Stimulated activated CD4-positive, alpha-beta T cell treated with anti-CD3 and anti-CD28 coated beads, Interleukin-1b, Interleukin-23, amount 100 ng/mL, for 24 hours (primary cell): ENCODE measurements at places on chromosomes 5 and 9.

- DNase-seq = no peak
These were observed 38.0 kb downstream of the HABP4 start for GRCh38 chr9:96487949-96488348.

DNA sequence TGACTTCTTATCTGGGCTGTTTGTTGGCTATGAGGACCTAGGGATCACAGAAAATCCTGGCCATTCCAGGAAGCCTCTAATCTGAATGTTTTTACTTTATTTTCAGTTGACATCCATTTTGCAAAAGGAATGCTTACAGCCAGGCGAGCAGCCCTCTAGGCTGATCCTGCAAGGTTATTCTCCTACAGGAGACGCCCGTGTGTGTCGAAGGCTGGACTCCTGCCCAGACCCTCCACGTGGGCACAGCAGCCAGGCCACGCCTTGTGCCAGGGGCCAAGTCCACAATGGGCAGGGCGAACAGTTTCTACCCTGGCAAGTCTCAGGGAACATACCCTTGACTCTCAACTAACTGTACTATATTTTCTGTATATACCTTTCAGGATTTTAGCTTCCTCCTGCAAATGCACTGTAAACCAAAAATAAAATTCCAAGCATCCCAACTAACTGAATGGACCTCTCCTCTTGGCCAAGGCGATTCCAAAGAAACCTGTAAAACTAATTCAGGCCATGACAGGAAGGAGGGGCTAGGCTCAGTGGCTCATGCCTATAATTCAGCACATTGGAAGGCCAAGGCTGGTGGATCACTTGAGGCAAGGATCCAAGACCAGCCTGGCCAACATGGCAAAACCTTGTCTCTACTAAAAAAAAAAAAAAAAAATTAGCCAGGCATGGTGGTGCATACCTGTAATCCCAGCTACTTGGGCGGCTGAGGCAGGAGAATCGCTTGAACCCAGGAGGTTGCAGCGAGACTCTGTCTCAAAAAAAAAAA is 5.7 kb downstream of the CMBL start:
- DNase-seq = no peak

- no peak for DNase-seq
These were observed 69.3 kb downstream of the DTWD2 start for GRCh38 chr5:118919016-118919415.

DNA sequence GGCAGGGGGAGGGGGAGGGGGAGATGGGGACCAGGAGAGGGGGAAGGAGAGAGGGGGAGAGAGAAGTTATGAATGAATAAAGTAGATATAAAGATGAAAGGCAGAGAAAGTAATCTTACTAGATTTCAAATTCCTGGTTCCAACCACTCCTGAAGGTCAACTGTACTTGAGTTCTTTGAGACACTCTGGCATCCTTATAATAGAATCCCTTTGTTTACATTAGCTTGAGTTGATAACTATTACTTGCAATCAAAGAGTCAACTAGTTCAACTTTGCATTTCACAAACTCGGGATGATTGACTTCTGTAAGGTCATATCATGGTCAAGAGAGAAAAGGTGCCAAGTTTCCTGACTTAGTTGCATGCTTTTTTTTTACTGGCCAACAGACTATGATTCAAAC is 42.2 kb downstream of the BAAT start:
- DNase-seq = no peak

DNA sequence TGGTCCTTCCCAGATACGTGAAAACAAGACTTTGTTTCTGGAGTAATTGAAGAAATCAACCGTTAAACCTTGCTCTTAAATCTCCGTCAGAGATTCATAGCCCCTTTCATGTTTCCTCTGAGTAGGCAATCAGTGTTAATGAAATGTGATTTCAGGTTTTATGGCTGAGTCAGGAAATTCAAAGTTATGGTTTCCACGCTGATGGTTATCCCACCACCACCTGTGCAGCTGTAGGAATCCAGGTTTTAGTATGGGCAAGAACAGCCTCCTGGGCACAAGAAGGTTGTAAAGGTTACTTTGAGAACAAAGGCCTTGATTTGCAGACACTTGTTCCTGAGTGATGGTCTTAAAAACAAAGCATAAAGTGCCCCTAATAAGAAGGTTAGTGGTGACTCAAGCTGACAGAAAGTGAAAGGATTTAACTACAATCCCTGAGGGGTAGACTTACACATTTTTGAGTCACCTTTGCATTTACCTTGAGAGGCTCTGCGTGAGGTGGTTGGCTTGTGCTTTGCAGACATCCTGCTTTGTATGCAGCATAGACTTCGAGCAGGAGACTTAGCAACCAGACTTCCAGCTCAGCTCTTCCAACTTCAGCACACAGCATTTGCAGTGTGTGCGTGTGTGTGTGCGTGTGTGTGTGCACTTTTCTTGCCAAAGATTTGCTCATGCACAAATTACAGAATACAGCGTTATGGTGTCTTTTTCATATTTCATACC is 159.6 kb downstream of the TLE4 start:
- no peak for DNase-seq

DNA sequence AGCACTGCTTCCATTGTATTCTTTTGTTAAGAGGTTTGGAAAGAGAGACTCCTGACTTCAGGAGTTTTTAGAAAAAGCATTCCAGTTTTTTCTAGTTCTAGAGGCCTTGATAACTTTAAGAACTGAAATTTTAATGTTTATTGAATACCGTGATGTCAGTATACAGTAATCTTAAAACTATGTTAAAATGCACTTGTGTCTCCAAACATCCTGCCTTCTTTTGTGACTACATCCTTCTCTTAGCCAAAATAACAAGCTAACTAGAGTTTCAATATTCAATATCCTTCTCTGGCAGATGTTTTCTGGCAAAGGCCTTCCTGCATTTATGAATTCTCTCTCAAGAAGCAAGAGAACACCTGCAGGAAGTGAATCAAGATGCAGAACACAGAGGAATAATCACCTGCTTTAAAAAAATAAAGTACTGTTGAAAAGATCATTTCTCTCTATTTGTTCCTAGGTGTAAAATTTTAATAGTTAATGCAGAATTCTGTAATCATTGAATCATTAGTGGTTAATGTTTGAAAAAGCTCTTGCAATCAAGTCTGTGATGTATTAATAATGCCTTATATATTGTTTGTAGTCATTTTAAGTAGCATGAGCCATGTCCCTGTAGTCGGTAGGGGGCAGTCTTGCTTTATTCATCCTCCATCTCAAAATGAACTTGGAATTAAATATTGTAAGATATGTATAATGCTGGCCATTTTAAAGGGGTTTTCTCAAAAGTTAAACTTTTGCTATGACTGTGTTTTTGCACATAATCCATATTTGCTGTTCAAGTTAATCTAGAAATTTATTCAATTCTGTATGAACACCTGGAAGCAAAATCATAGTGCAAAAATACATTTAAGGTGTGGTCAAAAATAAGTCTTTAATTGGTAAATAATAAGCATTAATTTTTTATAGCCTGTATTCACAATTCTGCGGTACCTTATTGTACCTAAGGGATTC is 43.1 kb downstream of the NDFIP1 start:
- peak; percentile 29 for DNase-seq

GRCh38 chr5:36704131-36704530 is 97.7 kb downstream of the SLC1A3 start:
- no peak for DNase-seq

- DNase-seq = no peak
These were observed 5.7 kb upstream of the NOTCH1 start for GRCh38 chr9:136551401-136552116.

DNA sequence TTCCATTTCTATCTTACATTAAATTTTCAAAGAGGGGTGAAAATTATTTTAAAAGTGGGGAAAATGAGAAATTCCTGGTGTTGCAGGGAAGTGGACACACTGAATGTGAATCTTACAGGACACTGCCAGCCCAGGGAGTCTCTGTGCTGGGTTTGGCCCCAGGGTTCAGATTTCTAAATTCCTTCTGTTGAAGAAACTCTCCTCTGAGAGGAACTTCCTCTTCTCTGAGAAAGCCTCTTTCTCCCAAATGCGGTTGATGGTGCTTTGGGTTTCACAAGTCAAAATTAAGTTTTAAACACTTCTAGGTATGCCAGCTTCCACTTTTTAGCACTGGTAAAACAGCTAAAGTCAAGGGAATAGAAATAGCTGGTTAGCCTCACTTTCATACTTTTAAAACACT is 317.9 kb upstream of the ITGA1 start:
- no peak for DNase-seq

- DNase-seq = no peak
These were observed 58.6 kb downstream of the BARX1 start for GRCh38 chr9:93896496-93897033.

DNA sequence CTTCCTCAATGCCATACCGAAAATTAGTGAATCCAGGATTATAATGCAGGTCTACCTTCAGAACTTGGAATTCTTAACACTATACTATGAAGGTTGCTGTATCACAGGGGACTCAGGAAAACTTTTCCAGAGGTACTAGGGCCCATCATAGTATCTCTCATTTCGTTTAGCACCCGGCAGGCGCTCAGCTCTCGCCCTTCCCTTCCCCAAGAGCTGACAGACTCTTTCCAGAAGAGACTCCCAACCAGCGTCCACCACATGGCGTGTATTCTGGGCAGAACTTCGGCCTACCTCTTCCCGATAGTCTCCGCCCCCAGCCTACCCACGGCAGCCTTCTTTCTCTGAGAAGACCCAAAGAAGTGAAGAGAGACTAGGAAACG is 271 bp downstream of the NOL8 start:
- no peak for DNase-seq

DNA sequence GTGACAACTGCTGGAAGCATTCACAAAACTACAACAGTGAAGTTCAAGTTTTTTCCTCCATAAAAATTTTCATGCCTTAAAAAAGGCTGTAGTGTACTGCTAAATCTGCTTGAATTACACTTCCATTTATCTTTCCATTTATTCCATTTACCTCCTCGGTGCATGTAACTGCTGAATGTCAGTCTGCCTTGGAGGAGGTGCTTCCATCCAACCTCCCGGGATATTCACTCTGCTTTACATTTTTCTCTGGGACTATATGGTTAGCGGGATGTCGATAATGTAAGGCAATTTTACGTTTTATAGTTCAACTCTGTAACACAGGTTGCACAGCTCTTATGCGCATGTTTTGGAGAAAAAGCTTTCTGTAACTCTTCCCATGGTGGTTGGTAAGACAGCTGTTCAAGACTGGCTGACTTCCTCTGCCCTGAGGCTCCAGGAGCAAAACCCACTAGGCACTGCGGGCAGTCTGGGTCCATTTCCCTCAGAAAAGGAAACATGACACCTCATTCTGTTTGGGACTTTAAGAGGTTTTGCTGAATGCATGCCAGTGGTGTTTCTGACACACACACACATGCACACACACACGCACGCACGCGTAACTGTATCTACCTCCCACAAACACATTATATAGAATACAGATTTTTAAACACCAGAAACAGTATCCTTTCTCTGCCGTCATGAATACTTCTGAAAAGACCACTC is 66.1 kb downstream of the SPTLC1 start:
- DNase-seq = no peak

GRCh38 chr5:134460551-134460950 is 48.9 kb upstream of the CDKN2AIPNL start:
- no peak for DNase-seq

GRCh38 chr9:96858018-96858573 is 3.8 kb upstream of the ZNF782 start:
- DNase-seq = no peak

- no peak for DNase-seq
These were observed 18.4 kb upstream of the GSN start for GRCh38 chr9:121249563-121249962.

GRCh38 chr9:13139641-13140171 is 139.8 kb downstream of the MPDZ start:
- DNase-seq = no peak

DNA sequence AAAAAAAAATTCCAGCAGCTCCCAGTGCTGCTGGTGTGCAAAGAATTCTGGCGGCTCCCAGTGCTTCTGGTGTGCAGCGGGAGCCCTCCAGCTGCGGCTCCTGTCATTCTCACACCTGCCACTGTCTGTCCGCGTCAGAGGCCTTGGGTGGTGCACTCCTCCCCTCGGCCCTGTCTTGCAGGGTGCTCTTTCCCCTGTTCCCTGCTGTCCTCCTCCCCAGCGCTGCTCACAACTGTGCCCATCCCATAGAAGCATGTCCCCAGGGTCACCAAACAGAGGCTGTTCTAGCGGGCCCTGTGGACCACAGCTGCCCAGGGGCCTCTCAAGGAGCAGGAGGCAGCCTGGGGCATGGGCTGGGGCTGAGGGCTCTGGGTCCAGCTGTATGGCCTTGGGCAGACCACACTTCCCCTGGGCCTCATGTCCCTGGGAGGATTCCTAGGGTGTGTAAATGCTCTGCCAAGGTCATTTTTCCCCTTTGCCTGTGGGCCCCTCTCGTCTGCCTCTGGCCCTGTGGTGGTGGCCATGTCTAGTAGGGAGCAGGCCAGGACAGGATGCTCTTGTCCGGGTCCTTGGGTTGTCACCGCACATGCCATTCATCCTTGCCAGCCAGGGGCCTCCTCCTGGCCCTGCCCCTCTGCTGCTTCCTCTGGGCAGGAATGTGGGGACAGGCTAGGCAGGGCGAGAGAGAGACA is 68.2 kb downstream of the PHF2 start:
- no peak for DNase-seq

GRCh38 chr5:91898019-91898418 is 514.9 kb upstream of the ARRDC3 start:
- DNase-seq = no peak

GRCh38 chr9:1087120-1087881 is 37.1 kb downstream of the DMRT2 start:
- DNase-seq = no peak

GRCh38 chr9:130478736-130479575 is 34.2 kb downstream of the ASS1 start:
- DNase-seq = no peak

DNA sequence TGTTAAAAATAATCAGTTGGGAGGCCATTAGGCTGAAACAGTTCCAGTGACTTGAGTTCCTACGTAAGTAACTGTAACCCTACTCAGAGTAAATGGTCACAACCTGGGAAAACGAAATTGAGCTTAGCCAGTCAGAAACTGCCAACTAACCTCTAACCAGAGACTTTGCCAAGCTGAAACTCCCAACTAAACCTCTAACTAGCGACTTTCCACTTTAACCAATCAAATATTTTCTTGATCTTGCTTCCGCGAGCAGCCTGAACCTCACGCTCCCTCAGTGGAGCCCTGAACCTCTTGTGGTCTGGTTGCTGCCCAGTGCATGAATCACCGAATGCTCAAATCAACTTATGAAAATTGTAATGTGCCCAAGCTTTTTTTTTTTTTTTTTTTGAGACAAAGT is 156.2 kb downstream of the MED10 start:
- no peak for DNase-seq

DNA sequence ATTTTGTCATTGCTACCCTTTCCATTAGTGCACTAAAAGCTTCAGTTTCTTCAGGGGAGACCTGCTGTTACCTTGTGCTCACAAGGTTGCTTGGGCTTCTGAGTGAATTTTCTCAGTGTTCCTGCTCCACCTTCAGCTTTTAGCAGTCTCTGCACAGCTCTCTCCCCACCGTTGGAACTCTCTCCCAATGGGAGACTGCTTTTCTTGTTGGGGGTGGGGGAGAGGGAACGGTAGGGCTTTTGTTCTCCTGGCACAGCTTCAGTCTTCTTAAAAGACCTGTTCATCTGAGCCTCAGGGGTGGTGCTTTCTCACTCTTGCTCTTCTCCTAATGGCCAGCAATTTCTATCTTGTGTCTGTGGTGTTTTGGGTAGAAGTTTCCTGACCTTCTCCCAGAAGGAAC is 915.7 kb downstream of the EFNA5 start:
- no peak for DNase-seq
